ENCODE measurements at places on chromosomes 16 and 17.

DNA sequence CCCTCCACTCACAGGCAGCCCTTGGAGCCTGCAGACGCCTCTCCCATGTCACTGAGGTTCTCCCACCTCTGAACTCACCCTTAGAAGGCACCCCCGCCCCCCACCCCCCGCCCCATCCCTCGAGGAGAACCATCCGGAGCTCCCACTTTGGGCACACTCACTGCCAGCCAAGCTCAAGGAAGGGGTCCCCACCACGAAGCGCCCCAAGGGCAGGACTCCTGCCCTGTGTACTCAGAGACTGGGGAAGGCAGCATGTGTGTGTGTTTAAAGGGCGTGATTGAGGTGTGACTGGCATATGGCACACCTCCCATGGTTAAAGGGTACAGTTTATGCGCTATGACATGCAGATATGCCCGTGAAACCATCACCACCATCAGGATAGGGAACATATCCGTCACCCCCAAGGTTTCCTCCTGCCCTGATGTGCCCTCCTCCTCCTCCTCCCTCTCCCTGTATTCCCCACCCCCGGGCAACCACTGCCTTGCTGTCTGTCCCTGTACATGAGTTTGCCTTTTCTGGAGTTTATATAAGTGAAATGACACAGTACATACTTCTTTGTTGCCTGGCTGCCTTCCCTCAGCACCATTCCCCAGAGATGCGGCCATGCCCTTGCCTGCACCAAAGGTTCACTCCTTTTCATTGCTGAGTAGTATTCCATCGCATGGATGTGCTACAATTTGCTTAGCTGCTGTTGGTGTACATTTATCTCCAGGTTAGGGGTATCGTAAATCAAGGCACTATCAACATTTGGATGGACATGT, 14.0 kb upstream of the RBFOX3 start:
- no peak for DNase-seq

DNA sequence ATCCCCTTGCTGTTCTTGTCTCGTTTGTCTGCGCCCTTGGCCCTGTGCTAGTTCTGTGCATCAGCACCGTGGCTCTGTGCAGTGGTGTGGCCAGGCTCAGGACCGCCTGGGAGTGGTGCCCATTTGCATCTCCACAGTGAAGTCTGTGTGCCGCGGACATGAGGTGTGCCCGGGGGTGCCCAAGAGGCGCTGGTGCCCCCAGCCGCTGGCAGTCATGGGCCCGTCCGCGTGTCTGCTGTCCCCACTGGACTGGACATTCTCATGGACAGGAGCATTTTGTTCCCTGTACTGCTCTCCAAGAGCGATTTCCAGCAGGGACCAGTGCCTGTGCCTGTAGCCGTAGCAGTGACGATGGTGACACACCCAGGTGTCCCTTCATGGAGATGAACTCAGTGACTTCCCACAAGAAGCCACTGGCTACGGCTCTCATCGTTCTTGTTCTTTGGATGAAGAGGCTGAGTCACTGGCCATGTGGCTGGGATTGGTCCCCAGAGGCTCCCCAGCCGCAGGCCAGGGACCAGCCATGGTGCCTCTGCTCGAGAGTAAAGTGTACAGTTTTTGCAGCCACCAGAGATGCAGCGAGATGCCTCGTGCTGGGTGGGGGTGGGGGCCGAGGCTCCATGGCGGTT, 13.0 kb upstream of the MC1R start:
- no peak for DNase-seq

DNA sequence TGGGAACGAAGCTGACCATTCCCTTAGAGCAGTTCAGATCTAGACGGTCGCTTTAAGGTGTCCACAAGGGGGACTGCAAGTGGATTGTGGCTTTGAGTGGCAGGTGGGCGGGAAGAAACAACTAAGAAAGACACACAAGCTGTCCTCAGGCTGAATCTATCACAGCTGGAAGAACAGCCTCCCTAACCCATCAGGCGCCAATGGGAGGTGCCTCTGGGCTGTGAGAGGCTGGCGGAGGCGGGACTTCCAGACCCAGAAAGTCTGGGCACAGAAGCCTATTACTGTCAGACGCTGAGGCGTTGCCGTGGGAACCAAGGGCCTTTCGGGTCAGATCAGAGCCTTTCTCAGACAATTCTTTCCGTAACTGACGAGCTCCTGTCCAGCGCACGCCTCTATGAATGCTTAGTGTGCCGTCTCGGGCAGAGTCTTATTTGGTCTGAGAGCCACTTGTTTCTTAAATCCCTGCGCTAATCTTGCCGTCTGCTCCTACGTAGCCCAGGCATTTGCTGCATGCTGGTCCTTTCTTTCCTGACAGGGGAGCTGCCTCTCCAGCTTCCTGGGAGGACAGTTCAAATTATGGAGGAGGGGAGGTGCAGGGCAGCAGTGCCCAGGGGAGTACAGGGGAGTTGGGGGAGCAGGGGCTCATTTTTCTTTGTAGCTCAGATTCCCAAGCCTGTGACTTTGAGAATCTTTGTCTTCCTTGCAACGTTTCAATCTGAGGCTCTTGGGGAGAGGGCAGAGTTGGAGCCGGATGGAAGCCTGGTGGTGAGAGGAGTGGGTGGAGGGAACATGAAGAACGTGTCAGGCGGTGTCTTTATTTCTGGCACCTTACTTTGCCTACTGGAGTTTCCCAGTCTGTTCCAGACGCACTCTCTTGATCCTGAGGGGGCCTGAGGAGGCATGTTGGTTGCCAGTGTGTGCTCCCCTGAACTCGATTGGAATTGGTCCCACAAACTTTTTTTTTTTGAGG, 618.7 kb downstream of the KCNJ18 start:
- DNase-seq = no peak

DNA sequence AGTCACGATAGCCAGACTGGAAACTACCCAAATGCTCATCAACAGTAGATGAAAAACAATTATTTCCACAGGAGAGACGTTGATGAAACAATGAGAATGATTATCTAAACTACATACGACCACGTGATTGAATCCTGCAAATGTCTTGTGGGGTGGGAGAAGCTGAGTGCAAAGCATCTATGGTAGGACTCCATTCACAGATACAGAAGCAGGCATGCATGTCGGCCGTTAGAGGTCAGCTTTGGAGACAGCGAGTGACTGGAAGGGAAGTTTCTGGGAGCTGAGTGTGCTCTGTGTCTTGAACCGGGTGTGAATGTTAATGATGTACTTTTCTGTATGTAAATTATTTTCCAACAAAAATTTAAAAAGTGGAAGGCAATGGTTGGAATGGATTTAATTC, 71.5 kb upstream of the DNAJA2 start:
- DNase-seq = no peak

DNA sequence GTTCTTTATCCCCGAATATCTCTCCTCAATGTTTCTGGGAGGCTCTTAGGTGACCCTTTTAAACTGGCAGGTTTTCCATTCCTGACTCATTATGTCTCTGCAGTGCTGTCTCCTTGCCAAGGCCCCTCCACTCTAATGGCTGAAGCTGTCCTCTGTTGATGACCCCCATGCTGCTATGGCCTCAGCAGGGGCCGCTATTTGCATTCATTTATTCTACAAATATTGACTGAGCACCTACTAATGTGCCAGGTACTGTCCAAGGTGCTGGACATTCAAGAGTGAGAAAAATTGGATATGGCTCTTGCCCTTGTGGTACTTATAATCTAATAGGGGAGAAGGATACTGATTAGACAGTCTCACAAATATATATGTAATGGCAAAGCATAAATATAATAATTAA, 55.4 kb downstream of the GP2 start:
- DNase-seq = no peak

- DNase-seq = no peak
Observed at GRCh38 chr16:2749936-2750335, 2.5 kb upstream of the SRRM2 start.

- no peak for DNase-seq
Observed at GRCh38 chr16:80752541-80752940, 51.9 kb downstream of the CDYL2 start.

- DNase-seq = no peak
Observed at GRCh38 chr16:30664616-30665109, 6.4 kb downstream of the FBRS start.

DNA sequence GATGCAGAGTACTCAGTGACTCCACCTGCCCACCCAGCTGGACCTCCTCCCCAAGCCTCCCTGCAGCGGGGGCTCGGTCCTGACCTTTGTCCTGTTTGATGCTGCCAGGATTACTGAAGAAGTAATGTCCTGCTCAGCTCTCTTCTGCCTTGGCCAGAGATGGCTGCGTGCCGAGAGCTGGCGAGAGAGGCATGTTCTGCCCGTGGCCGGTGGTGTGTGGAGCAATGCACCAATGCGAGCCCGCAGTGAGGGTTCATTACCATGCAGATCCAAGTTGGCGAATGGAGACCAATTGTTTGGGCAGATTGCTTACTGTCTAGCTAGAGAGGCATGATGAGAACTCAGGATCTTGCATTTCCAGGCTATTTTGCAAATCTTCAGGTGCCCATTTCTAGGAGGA, 248.9 kb downstream of the ENGASE start:
- DNase-seq = no peak

- no peak for DNase-seq
Observed at GRCh38 chr17:71208111-71208704, 912.6 kb upstream of the SOX9 start.

DNA sequence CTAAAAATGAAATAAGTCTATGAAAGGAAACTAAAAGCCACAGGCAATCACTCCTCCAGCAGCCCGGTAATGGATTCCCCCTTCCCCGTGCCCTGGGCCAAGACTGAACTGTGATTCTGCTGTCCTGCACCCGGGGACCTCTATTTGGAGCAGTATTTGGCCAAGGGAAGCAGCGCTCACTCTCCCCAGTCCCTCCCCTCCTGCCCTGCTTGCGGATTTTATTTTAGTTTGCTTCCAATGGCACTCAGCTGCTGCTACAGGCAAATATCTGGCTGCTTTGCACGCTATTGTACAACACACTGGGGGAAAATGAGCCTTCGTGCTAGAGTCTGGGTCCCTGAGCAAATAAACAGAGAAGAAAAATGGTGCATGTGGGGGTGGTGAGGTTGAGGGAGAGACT, 975.7 kb upstream of the RBFOX1 start:
- no peak for DNase-seq

DNA sequence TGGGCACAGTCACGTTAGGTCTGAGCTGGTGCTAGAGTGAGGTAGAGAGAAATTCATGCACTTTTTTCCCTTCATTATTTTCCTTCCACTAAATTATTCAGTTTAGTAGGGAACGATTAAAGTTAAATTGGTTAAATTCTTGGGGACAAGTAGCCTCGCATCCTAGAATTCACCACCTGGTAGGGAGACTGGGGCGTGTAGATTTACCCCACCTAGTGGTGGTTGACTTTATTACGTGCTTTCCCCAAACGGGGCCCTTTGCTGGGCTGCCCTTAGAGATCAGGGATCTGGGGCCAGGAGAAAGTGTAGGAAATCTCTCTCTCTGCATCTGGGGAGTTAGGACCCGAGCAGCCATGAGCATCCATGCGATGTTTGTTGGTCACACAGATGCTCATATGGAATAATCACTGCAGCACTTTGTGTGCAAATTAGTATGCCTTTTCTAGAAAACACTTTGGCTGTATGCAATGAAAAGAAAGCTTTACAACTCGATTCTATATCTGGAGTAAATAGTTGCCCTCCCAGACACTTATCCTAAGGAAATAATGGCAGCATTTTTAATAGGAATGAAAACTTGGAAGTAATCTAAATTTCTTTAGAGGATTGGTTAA, 107.0 kb downstream of the PLCG2 start:
- DNase-seq = no peak

GRCh38 chr16:49780433-49780832, 75.5 kb downstream of the ZNF423 start:
- no peak for DNase-seq

DNA sequence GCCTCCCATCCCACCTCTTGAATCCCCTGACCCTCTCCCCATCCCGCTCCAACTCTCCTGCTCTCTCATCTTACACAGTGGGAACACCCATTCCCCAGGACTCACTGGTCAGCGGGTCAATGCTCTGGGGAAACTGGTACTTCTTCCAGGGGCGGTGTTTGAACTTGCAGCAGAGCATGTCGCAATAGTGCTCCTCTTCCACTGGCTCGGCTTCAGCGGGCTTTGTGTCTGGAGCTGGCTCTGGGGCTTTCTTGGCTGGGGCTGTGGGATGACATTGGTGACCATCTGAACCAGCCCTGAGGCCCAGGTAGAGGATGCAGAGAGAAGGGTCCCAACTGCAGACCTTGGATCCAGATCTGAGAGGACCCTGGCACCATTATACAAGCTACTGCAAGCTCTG, 51.9 kb downstream of the CNGB1 start:
- DNase-seq = no peak

GRCh38 chr17:28937044-28937729, 14.1 kb downstream of the PHF12 start:
- no peak for DNase-seq

- DNase-seq = no peak
Observed at GRCh38 chr16:84761448-84762368, 58.1 kb upstream of the CRISPLD2 start.

- DNase-seq = no peak
Observed at GRCh38 chr17:77455111-77455890, 314.5 kb downstream of the SEC14L1 start.

DNA sequence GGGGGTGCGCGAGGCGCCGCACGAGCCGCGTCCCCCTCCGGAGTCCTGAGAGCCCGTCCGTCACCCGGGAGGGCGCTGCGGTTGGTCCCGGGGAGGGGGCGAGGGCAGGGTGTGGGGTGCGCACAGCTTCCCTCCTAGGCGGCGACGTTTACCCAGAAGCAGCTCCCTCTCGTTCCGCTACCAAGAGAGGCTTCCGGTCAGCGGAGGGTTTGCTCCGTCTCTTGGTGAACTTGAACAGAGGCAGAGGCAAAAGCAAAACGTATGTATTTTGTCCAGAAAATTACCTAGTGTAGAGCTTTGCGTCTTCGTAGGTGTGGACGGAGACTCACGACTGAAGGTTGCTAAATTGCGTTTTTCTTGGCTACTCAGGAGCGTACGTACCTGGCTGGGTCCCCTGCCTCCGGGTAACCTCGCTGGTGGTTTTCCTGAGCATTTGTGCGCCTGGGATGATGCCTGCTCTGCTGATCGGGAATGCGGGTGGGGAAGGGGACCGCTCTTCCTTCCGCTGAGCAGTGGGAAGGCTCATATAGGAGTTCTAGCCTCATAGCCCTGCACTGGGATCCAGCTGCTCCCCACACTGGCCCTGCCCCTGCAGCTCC, 833 bp downstream of the WSCD1 start:
- DNase-seq = no peak

- DNase-seq = no peak
Observed at GRCh38 chr17:78419970-78420815, 41.7 kb downstream of the PGS1 start.

DNA sequence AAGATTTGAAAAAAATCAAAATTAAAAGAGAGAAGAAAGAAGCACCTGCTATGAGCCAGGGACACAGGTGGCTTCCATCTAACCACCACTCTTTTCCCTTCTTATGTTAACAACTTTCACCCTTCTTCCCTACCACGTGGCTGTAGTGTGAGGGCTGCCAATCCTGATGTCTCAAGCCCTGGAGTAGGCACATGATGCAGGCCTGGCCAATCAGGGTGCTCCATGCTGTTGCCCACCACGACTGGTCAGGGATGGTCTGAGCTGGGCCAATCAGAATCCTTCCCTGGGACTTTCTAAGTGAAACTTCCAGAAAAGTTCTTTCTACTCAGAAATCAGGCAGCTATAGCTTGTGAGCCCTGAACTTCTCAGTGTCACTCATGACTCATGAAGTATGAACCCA, 140.7 kb downstream of the SDK2 start:
- DNase-seq = no peak
